Natural killer cell treated with Interleukin-12 subunit alpha and Interleukin-12 subunit beta and Interleukin-15 and Interleukin-18, amount 100 ng/mL, for 72 hours (primary cell): ENCODE measurements at places on chromosomes 2 and 18. TPM values are rescaled to one million over a fixed set of nuclear protein-coding genes. Genes with fewer than 3 reads are reported as not detected.

TACR1 gene
- total RNA-seq: not detected

DNA sequence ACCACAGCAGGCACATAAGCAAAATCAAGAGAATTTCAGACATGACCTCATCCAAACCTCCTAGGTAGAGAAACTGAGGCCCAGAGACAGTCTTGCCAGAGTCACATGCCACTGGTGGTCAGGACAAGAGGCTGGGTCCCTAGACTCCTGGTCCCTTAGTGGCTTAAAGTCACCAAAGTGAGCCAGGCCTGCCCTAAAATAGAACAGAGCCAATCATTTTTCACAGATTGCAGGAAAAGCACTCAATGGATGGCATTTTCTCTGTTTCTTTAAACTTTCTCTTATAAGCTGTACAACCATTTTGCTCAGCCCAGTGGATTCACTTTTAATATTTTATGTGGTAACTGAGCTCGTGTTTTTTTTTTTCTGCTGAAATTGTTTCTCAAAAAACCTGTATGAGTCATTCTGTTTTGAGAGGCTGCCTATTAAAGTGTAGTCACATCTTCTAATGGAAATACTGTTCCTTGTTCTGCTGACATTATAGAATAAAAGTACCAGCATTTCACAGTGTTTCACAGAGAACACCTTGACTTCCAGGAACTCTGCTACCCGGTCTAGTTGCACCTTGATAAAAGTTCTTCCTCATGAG, 29.6 kb downstream of the STEAP3 start:
- no peak overlapping the region for H3K4me3 ChIP-seq
- H3K27ac ChIP-seq: no peak overlapping the region
- H3K36me3 ChIP-seq: no peaks in the 10 kb centered on the region
- H3K27me3 ChIP-seq: no peaks in the 10 kb centered on the region
- no peak for DNase-seq

DNA sequence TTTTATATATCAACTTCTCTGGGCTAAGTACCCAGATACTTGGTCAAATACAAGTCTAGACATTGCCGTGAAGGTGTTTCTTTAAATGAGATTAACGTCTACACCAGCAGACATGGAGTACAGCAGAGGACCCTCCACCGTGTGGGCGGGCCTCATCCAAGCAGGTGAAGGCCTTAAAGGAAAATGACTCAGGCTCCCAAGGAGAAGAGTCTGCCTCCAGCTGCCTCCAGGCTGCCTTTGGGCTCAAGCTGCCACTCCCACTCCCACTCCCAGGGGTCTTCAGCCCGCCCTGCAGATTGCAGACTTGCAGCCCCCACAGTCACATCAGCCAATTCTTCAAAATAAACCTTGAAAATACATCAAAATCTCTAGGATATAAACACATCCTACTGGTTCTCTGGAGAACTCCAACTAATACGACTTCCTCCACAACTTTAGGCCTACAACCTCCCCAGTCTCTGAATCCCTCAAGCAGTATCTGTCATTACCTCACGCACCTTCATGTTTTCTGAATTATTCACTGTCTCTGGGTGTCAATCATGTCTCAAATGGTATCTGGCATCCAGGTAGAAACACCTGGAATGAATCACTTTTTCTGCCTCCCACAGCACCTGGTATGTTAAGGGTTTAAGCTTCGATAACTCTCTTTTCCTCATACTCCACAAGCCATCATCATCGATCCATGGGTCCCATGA, 6.9 kb downstream of the ITGB1BP1 start:
- H3K4me1 ChIP-seq: peaks cover 38% of the 10 kb centered on the region
- no peak overlapping the region for H3K27ac ChIP-seq
- no peaks in the 10 kb centered on the region for H3K27me3 ChIP-seq
- no peak for DNase-seq
- H3K36me3 ChIP-seq: peaks cover 21% of the 10 kb centered on the region

- peaks cover 8% of the 10 kb centered on the region for H3K27me3 ChIP-seq
- no peak for DNase-seq
- H3K4me3 ChIP-seq: no peak overlapping the region
- no peak overlapping the region for H3K27ac ChIP-seq
Measured at GRCh38 chr2:238728330-238729260, 119.3 kb upstream of the TWIST2 start.

SMYD1 gene
- not detected for total RNA-seq

DLGAP1 gene
- not detected for total RNA-seq

SLC9A2 gene
- total RNA-seq: not detected

TMEM247 gene
- not detected for total RNA-seq

DNA sequence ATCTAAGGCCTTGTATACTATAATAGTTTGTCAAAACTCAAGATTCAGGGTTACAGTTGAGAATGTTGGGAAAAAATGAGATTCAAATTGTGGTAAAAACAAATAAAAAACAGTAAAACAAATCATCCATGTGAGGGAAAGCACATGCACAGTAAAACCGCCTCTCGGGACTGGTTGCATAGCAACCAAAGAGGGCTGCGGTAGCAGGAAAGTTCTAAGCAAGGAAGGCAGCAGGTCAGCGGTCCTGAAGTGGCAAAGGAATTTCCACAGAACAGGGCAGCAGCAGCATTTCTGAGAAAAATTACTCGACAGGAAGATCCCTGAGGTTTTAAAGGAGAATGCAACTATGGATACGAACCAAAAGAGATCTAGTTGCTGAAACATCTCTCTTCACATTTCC, 93.7 kb downstream of the DYNAP start:
- no peak overlapping the region for H3K27ac ChIP-seq
- H3K27me3 ChIP-seq: peaks cover 8% of the 10 kb centered on the region
- H3K4me3 ChIP-seq: no peak overlapping the region

GRCh38 chr2:211513446-211513845, 957.0 kb downstream of the CPS1 start:
- no peaks in the 10 kb centered on the region for H3K36me3 ChIP-seq
- H3K4me1 ChIP-seq: no peaks in the 10 kb centered on the region
- H3K27ac ChIP-seq: no peak overlapping the region
- H3K4me3 ChIP-seq: no peak overlapping the region
- DNase-seq: no peak

DNA sequence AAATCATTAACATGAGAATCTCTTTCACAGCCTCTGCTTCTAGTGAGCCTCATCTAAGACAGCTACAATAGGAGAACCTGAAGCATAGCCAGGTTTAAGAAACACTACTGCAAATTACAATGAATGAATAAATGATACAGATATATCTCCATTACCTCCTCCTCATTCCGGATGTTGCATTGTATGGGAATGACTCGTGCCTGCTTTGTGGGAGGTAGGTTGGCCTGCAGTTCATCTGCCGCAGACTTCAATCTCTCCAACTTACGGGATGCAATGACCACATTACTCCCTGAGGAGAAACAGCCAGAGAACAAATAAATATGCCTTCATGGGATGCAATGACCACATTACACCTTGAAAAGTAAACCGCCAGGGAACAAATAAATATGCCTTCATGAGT, 15.4 kb downstream of the PECR start:
- no peaks in the 10 kb centered on the region for H3K27me3 ChIP-seq
- H3K36me3 ChIP-seq: peaks cover 5% of the 10 kb centered on the region
- no peaks in the 10 kb centered on the region for H3K4me1 ChIP-seq
- H3K4me3 ChIP-seq: no peak overlapping the region

DNA sequence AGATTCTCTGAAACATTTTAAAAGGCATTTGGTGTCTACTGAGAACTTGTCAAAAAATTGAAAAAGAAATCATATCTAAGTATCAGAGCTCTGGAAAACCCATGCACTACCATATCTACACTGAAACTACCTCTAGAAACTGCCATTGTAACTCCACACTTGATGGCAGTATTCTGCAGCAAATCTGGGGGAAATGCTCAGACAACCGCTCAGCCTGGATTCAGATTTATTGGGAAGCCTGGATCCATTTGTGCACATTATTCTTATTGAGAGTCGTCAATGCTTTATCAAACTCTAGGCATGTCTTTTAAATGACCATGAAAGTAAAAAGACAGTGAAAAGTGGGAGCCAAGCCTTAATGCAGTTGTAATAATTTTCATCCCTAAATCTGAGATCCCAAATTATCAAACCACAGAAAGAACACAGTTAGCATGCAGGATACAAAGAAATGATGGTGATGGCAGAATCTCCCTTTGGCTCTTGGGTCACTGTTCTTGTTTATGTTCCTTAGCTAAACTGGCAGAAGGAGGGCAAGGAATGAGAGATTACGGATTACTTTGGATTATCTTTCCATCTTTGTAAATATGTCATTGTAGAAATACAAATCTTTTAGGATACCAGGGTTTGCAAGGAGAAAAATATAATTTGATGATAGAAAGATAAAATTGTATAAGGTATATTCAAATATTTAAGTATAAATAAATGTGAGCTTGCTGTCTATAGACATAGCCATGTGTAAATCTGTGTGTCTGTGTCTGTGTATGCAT, 512.1 kb upstream of the SYT4 start:
- H3K27me3 ChIP-seq: no peaks in the 10 kb centered on the region
- no peaks in the 10 kb centered on the region for H3K36me3 ChIP-seq
- no peaks in the 10 kb centered on the region for H3K4me1 ChIP-seq
- H3K4me3 ChIP-seq: no peak overlapping the region

- peaks cover 52% of the 10 kb centered on the region for H3K27me3 ChIP-seq
- no peaks in the 10 kb centered on the region for H3K4me1 ChIP-seq
- no peak for DNase-seq
- peak within 1 kb of the TSS; percentile 59 for H3K4me3 ChIP-seq
Measured at GRCh38 chr2:127675331-127676261, at the start of gene LIMS2. Gene LIMS2, minus strand, starts transcription at chr2:127675530. Its CDS starts 506 bp downstream, at chr2:127675024.

DNA sequence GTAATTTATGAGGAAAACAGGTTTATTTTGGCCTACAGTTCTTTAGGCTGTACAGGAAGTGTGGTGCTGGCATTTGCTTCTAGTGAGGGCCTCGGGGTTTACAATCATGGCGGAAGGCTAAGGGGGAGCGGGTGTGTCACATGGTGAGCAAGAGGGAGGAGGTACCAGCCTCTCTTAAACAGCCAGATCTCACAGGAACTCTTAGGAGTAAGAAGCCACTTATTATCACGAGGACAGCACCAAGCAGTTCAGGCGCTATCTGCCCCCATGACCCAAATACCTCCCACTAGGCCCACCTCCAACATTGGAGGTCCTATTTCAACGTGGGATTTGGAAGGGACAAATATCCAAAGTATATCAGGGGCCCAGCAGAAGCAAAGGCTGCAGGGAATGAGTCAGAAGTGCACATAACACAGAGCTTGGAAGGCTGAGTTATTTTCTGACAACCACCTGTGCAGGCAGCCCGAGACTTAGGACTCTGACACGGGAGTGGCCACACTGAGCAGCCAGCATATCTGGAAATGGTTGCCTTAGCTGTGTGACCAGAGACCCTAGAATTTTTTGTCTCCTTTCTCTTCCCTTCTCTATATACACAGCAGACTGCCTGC, 170.9 kb downstream of the PRPF40A start:
- H3K36me3 ChIP-seq: no peaks in the 10 kb centered on the region
- no peaks in the 10 kb centered on the region for H3K27me3 ChIP-seq
- no peak overlapping the region for H3K4me3 ChIP-seq
- H3K27ac ChIP-seq: no peak overlapping the region

MYOM1 gene
- total RNA-seq: 0.88 TPM

GRCh38 chr2:288758-289361, 969 bp upstream of the ALKAL2 start:
- peaks cover 10% of the 10 kb centered on the region for H3K4me1 ChIP-seq
- H3K27me3 ChIP-seq: peaks cover 6% of the 10 kb centered on the region
- DNase-seq: no peak
- H3K36me3 ChIP-seq: no peaks in the 10 kb centered on the region
- H3K27ac ChIP-seq: no peak overlapping the region

DNA sequence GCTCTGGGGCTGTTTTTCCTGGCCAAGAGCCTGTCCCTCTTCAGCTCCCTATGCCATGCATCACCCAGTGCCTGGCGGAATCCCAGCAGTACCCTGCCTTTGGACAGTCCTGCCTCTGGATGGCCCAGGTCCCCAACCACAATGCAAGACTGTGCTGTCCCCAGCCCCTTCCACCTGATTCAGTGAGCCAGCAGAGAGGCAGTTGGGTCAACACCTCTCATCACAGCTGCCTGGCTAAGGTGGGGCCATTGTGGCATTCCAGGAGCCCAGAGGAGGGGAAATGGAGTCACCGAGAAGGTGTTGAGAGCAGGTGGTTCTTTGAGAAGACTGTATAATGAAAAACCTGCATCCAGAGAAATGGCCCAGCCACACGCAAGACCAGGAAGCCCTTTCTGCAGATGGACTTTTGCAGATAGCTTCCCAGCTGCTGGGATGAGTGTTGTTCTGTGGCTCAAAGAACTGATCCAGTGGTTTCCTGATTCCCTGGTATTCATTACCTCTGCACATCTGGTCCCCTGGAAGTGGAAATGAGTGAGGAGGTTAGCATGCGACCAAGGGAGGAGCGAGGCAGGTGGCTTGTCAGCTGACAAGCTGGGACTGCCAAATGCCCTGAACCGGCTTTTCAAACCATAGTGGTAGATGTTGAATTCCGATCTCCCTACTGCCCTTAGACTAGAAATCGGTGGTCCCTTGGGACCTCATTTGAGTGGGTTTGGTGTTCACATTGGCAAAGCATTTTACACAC, 1.7 kb upstream of the ASPRV1 start:
- H3K4me1 ChIP-seq: peaks cover under 1% of the 10 kb centered on the region
- H3K36me3 ChIP-seq: no peaks in the 10 kb centered on the region
- no peak overlapping the region for H3K4me3 ChIP-seq
- no peak for DNase-seq
- H3K27ac ChIP-seq: no peak overlapping the region
